ENCODE measurements at places on chromosomes 11 and 22. TPM values are rescaled to one million over a fixed set of nuclear protein-coding genes. Genes with fewer than 3 reads are reported as not detected.

NEFH gene
- polyA plus RNA-seq, result 0.09 TPM

ZC3H12C gene
- 0.87 TPM for polyA plus RNA-seq

GGTLC3 gene
- not detected for polyA plus RNA-seq

ACTN3 gene
- not detected for polyA plus RNA-seq

SYNGR1 gene
- 5.1 TPM for polyA plus RNA-seq

SEPTIN3 gene
- polyA plus RNA-seq, result 0.22 TPM

INPP5J gene
- 2.0 TPM for polyA plus RNA-seq

MFRP gene
- not detected for polyA plus RNA-seq

CLDN5 gene
- 0.19 TPM for polyA plus RNA-seq

TKFC gene
- 104 TPM for polyA plus RNA-seq

KDM4E gene
- polyA plus RNA-seq, result not detected

OOSP2 gene
- polyA plus RNA-seq, result not detected

PLEKHA7 gene
- 2.2 TPM for polyA plus RNA-seq

C11orf97 gene
- not detected for polyA plus RNA-seq

KCNJ1 gene
- polyA plus RNA-seq, result not detected

GPR83 gene
- not detected for polyA plus RNA-seq

AP2A2 gene
- polyA plus RNA-seq, result 14.7 TPM

TBX10 gene
- polyA plus RNA-seq, result not detected

WNT11 gene
- not detected for polyA plus RNA-seq

ATM gene
- 14.6 TPM for polyA plus RNA-seq

SERPING1 gene
- polyA plus RNA-seq, result 0.15 TPM

SMIM35 gene
- polyA plus RNA-seq, result not detected

TMPRSS4 gene
- not detected for polyA plus RNA-seq

ADAMTS8 gene
- polyA plus RNA-seq, result not detected

All from GM12878 (cell line).